ENCODE measurements at places on chromosomes 5 and 9. TPM values are rescaled to one million over a fixed set of nuclear protein-coding genes. Genes with fewer than 3 reads are reported as not detected.

DNA sequence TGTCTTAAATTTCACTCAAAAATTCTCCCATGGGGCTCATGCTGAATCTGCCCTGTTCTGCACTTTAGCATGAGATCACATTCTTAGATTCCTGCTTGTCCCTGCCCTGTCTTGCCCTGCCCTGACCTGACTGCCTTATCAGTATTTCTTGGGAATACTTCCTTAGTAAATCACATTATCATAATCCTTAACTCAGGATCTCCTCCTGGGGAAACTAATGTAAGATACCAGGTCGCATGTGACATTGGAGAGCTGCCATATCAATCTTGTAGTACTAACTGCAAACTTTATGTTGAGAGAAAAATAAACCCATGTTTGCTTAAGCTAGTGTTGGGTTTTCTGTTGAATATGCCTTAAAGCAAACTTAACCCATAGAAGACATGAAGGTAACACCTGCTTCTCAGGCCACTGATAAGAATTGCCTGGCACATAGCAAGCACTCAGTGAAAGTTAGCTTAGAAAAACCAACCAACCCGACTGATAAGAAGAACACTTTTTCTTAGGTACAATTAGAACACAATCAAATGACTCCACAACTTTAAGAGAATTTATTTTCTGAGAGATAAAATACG, 53.3 kb downstream of the IL33 start:
- H3K36me3 ChIP-seq = no peaks in the 10 kb centered on the region
- no peak overlapping the region for H3K27ac ChIP-seq
- no peaks in the 10 kb centered on the region for H3K27me3 ChIP-seq
- H3K4me1 ChIP-seq = no peaks in the 10 kb centered on the region

DNA sequence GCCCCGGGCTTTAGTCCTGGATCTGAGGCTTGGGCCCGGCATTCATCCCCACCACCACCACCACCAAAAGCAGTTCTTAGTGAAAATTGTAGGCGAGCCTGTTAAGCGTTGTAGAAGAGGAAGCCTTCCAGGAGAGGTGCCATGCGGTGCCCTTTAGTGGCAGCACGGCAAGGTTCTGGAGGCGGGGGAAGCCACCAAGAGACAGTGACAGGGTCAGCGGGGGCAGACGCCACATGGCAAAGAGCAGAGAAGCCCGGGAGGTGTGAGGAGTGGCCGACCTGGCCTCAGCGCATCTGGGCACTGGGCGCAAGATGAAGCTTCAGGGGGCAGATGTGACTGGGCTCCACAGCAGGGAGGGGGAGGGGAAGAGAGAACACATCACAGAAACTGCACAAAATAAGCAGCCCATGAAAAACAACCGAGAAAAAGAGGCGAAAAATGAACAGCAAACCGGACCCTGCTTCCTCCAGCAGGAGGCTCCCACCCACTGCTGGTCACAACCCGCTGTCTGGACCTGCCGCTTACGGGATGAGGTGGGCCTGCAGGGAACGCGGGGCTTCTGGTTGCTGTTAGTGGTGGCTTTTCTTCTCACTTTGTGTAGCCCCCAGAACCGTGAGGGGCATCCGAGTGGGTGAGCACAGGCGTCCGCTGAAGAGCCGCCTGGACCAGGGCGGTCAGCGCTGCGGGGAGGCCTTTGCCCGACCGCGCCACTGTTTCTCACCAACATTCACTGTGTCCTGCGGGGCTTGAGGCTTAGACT, 4.3 kb downstream of the LRRC14B start:
- H3K4me3 ChIP-seq = no peak overlapping the region
- no peaks in the 10 kb centered on the region for H3K27me3 ChIP-seq
- H3K36me3 ChIP-seq = no peaks in the 10 kb centered on the region

DNA sequence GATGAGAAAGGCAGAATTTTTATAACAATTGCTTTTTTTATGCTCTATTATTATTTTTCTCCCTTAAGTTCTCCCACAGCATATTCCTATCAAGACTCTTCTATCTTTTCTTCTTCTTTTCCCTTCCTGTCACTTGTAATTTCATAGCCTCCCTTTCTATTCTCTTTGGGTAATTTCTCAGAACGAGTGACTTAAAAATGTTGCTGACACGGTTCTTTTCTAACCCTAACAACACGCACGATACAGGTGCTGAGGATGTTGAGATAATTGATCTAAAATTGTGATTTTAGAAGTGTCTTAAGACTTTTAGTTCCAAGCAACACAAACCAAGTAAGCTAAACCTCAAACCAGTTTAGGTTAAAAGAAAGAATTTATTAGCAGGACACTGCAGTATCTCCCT, 105.9 kb downstream of the RASGRF2 start:
- no peak for DNase-seq
- H3K4me1 ChIP-seq = peaks cover 8% of the 10 kb centered on the region
- H3K27me3 ChIP-seq = no peaks in the 10 kb centered on the region
- H3K27ac ChIP-seq = no peak overlapping the region
- H3K36me3 ChIP-seq = peaks cover 15% of the 10 kb centered on the region

SLC36A3 gene
- total RNA-seq = not detected

RANBP17 gene
- total RNA-seq = not detected

TAS2R1 gene
- total RNA-seq = not detected

DNA sequence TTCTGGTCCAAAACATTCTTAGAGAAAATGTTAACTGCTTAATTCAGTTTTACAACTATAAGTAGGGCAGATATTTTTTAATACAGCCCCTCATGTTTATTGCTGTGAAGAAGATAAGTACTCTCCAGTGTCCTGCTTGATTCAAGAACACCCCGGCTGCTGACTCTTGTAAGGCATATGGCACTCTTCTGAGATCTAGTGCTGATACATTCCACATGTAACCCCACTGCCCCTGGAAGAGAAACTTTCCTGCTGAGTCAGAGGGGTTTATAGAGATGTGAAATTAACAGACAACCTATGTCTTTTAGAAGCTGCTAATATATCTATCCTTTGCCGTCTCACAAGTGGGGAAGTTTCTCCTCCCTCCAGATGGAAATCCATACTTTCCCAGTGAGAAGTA, 1.0 kb upstream of the MINAR2 start:
- no peaks in the 10 kb centered on the region for H3K4me1 ChIP-seq
- no peak overlapping the region for H3K27ac ChIP-seq
- H3K27me3 ChIP-seq = no peaks in the 10 kb centered on the region
- no peaks in the 10 kb centered on the region for H3K36me3 ChIP-seq
- no peak overlapping the region for H3K4me3 ChIP-seq

GRCh38 chr5:157387683-157388093, 72.3 kb upstream of the NIPAL4 start:
- H3K36me3 ChIP-seq = peaks cover 66% of the 10 kb centered on the region
- H3K27me3 ChIP-seq = no peaks in the 10 kb centered on the region
- peaks cover 25% of the 10 kb centered on the region for H3K4me1 ChIP-seq
- H3K4me3 ChIP-seq = no peak overlapping the region
- no peak overlapping the region for H3K27ac ChIP-seq
- DNase-seq = no peak

- H3K4me1 ChIP-seq = peaks cover 10% of the 10 kb centered on the region
- H3K27me3 ChIP-seq = no peaks in the 10 kb centered on the region
- DNase-seq = no peak
- no peak overlapping the region for H3K4me3 ChIP-seq
Observed at GRCh38 chr9:98781588-98782383, 14.6 kb downstream of the ANKS6 start.

KIF27 gene
- 6.5 TPM for total RNA-seq

DNA sequence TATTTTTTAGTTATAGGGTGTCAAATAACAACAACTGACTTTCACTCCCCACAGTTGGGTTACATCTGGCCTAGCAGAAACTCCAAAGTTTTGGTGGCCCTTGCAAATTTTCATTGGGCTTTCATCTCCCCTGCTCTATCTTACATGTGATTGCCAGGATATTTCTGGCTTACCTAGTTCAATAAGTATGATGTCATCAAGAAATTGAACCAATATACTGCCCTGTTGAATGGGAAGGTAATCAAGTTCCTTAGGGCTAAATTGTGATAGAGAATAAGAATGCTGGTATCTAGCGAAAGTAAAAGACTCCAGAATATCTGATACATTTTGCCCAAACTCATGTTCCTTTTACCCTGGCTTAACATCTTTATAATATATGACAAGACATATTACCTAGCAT, 17.0 kb upstream of the ICE1 start:
- no peaks in the 10 kb centered on the region for H3K36me3 ChIP-seq
- no peak for DNase-seq
- H3K4me3 ChIP-seq = no peak overlapping the region
- H3K27ac ChIP-seq = no peak overlapping the region
- no peaks in the 10 kb centered on the region for H3K4me1 ChIP-seq
